ENCODE measurements at places on chromosomes 7 and 10.

- DNase-seq, result no peak
These were observed 25.6 kb upstream of the CRTAC1 start for GRCh38 chr10:98055841-98056516.

GRCh38 chr7:119935418-119936025 is 337.5 kb upstream of the KCND2 start:
- no peak for DNase-seq

DNA sequence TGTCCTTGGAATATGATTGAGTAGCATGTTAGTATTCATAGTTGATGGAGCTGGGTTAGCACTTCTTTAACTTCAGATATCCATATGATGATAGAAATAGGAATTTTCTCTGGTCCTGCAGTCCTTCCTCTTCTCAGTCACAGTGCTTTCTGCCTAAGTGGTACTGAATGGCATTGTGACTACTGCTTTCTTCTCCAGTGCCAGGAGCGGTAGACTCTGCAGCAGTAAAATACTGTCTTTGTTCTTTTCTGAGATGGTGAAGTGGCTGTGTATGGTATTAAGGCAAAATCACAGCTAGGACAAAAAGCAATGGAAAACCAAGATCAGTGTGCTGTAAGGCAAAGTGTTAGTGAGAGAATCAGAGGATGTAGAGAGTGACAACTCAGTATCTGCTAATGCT is 46.6 kb downstream of the C1GALT1 start:
- no peak for DNase-seq

DNA sequence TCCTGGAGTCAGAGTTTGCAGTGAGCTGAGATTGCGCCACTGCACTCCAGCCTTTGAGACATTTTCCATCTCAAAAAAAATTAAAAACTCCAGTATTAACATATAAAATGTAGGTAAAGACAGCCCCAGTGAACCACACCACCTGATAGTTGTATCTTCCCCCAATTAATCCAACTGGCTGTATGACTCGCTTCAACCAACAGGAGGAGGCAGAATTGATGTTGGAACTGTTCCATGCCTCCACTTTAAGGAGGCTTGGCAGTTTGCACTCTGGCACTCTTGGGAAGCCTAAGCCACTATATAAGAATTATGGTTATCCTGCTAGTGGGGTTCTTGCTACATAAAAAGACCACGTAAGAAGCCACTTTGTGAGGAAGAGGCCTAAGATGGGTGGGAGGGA is 72.7 kb downstream of the STK17A start:
- DNase-seq, result no peak

GRCh38 chr7:144038887-144039286 is 9.9 kb upstream of the OR2A5 start:
- no peak for DNase-seq

- no peak for DNase-seq
These were observed 11.4 kb upstream of the DLX6 start for GRCh38 chr7:96993980-96994379.

GRCh38 chr10:7432884-7433726 is 22.3 kb upstream of the SFMBT2 start:
- no peak for DNase-seq

DNA sequence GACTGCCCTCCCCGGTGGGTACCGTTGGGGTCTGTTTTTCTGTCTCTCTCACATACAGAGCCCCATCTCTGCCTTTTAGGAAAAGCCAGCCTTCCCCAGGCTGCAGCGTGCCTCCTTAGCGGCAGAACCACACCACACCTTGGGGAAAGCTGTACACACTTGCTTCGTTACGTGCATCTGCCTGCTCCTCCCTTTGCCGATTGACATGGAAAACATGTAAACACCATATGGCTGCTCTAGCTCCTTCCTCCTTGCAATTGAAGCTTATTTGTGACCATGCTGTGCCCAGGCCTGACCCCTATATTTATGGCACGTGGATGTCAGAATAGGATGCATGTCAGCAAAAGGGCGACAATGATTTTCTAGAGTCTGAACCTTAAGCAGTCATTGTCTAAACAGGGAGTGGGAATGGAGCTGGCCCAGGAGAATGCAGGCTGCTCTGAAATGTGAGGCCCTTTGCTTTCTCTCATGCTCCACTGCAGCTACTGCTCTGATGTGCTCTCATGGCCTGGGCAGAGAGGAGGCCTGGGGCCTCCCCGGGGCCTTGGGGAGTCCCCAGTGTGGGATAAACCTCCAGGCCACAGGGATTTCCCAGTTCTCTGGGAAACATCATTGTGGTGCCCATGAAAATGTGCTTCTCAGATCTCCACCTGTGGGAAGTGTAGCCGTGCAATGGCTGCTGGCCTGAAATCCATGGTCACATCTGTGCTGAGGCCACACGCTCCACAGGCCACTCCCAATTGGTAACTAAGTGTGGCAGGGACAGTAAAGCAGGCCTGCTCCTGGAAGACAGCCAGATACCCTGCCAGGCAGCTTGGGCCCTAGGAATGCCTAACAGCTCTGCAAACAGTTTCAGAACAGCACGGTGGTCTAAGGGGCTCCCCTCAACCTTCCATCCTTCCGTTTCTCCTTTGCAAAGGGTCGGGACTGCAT is 18.6 kb downstream of the PDE6C start:
- DNase-seq, result no peak

All from CD4-positive, alpha-beta T cell treated with Interferon gamma for 1 hour (primary cell).